ENCODE measurements at places on chromosomes 2 and 18.
A peak's percentile ranks its signal among the peaks of the same experiment; 100 is the strongest.

DNA sequence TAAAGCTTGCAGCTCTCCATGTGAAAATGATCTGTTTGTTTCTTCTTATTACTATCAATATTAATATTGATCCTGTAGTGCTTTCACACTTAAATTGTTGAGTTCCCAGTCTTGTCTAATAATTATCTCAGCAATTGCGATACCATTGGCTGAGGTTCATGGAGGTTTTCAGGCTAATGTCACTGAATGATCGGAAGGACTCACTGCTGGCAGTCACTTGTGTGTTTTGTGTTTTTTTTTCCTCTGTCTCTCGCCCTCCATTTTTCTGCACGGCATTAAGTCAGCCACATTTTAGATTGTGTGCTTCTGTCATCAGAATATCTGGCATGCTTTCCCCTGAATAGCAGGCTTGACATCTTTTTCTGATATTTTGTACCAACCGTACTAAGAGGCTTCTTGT, 43.7 kb downstream of the AGAP1 start:
- no peak for DNase-seq

DNA sequence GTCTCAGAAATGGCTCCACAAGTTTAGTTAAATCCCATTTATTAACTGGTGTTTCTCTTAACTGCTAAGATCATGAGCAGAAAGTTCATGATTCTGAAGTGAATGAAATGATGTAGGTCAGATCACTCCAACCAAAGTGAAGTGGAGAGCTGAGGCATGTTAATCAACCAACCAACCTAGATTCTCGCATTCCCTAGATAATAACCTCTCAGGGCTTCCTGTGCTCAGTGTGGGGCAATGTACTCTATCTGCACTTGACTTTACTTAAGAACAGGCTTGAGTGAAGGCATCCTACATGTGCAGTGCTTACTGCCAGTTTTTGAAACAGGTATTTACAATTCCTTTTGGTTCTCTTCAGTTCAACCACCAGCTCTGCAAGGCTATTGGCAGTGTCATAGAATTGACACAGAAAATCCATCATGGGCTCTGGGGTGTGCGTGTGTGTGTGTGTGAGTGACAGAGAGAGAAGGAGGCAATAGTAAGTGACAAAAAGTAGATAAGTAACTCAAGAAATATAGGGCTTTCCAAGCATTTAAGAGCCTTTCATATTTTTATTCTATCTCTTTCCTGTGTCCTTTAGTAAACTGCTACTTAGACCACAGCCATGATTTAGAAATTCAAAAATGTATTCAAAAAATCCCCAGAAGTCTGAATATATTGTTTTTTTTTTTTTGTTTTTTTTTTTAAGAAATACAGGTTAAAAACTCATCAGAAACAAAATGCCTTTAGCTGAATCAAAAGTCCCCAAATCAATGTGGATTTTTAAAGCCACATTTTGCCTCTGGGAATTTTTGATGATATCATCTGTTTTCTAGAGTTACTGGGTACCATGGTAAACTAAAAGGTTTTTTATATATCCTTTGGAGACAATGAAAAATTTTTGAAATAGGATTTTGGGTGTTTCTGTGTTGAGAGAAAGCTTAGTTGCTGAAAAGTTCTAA, 28.6 kb downstream of the DOCK10 start:
- DNase-seq = peak; percentile 39

DNA sequence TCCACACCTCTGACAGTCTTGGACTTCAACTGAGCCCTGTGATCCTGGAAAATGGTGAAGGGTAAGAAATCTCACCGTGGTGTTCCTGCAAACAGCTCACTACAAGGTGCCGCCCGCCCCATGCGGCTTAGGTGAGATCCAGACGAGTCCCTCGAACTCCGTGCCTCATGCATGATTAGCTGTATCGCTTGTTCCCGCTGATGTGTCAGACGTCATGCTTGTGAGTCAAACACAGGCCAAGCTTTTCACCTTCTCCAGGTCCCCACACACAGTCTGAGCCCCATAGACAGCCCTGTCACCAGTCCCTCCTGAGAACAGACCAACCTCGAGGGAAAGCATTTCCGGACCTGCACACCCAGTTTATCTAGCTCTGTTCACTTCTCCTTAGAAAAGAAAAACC, 740.5 kb downstream of the GALR1 start:
- no peak for DNase-seq

DNA sequence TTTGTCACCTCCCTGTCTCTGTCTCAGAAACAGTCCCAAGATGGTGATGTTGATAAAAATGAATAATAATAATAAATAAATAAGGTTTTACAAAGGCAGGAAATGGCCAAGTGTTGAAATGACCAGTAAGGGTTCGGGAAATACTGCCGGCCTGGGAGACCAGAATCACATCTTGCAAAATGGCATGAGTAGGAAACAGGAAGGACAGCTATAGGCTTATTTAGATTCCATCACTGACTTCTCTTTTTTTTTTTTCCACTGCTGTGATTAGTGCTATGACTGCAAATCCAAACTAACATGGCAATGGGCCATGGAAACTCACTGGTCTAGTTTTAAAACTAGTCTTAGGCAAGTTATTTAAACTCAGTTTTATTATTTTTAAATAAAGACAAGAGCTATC, 60.6 kb downstream of the SCN1A start:
- DNase-seq = no peak

GRCh38 chr2:79620679-79621078, 107.8 kb downstream of the CTNNA2 start:
- DNase-seq = no peak

GRCh38 chr2:12180031-12180430, 433.6 kb downstream of the LPIN1 start:
- DNase-seq = no peak

GRCh38 chr2:173076581-173077345, 1.1 kb downstream of the MAP3K20 start:
- DNase-seq = no peak

DNA sequence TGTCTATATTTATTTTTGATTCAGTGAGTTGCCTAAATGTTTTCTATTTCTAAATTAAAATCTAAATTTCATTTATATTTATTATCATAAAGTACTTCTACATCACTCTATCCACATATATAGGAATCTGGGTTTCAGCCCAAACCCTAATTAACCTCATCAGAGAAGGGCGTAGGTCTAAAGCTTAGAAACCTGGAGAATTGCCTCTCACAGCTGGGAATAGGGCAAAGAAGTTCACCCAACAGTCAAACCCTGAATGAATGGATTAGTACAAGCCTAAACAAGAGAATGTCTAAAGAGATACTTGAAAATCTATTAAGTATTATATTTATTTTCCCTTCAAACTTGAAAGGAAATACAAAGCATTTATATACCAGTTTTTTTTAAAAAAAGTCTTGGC, 26.2 kb downstream of the TFPI start:
- no peak for DNase-seq

GRCh38 chr2:172928756-172929155, 146.9 kb upstream of the MAP3K20 start:
- DNase-seq = no peak

DNA sequence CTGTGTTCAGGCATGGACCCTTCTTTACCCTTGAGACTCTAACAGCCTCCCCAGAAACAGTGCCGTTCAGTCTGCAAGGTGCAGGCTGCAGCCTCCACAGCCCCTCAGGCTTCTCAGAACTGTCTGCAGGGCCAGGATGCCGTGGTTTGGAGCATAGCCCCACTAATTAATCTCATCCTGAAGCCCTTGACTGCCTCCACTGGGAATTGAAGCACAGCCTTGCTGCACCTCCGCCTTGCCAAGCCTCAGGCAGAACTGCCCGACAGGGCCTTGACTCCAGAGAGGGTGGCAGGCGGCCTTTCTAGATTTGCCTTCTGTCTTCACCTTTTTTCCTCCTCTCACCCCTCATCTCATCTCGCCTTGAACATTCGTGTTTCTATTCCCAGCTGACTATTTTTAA, 119.8 kb downstream of the NRP2 start:
- no peak for DNase-seq

GRCh38 chr2:42079737-42080287, 32.0 kb downstream of the PKDCC start:
- DNase-seq = no peak

DNA sequence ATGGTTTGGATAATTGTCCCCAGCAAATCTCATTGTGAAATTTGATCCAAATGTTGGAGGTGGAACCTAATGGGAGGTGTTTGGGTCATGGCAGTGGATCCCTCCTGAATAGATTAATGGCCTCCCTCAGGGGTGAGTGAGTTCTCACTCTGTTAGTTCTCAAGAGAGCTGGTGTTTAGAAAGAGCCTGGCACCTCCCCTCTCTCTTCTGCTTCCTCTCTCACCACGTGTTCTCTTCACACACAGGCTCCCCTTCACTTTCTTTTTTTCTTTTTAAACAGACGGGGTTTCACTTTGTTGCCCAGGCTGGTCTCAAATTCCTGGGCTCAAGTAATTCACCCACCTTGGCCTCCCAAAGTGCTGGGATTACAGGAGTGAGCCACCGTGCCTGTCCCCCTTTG, 111.6 kb upstream of the LTBP1 start:
- DNase-seq = no peak

GRCh38 chr2:30201990-30202389, 29.3 kb upstream of the LBH start:
- no peak for DNase-seq

GRCh38 chr2:161381546-161381945, 34.6 kb upstream of the TBR1 start:
- DNase-seq = no peak

DNA sequence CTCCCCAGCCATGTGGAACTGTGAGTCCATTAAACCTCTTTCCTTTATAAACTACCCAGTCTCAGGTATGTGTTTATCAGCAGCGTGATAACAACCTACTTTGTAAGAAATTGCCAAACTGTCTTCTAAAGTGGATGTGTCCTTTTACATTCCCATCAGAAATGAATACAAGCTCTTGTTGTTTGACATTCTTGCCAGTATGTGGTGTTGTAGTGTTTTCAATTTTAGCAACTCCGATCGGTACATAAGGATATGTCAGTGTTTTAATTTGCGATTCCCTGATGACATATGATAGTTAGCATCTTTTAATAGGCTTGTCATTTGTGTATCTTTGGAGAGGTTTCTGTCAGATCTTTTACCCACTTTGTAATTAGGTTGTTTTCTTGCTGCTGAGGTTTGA, 1156.3 kb upstream of the CRIM1 start:
- DNase-seq = no peak

- DNase-seq = no peak
Measured at GRCh38 chr2:141582213-141582612, 548.6 kb downstream of the LRP1B start.

DNA sequence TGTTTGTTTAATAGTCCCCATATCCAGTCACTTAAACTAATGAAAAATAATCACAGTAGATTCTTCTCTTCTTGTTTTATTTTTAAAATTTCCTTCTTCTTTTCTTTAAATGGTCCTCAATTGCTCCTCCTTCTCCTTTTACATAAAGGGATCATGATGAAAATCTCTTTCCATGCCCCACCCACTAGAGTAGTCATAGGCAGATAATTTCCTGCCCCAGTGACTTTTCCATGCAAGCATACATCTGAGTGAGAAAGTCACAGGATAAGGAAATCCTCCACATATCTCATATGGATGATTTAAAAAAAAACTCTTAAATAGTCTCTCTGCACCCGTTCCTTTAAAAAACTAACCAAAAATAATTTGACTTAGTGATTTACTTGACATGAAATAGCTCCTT, 552.3 kb upstream of the SETBP1 start:
- DNase-seq = no peak

DNA sequence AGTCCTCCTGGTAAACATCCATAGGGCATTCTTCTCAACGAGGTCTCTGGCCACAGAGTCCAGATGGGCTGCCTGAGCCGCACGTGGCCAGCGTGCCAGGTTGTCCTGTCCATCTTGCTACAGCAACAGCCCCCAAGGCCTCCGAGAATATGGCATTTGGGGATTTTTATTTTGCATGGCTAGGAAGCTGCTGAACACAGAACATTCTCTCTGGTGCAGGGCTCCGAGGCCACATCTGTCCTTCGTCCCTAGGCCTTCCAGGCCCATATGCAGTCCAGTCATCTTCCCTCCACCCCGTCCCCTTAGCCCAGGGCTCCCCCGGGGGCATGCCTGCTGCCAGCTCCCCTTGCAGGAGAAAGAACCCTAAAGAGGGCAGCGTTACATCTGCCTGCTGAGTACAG, 2.3 kb downstream of the HDAC4 start:
- DNase-seq = no peak

GRCh38 chr18:56233595-56233994, 404.8 kb downstream of the TXNL1 start:
- no peak for DNase-seq

DNA sequence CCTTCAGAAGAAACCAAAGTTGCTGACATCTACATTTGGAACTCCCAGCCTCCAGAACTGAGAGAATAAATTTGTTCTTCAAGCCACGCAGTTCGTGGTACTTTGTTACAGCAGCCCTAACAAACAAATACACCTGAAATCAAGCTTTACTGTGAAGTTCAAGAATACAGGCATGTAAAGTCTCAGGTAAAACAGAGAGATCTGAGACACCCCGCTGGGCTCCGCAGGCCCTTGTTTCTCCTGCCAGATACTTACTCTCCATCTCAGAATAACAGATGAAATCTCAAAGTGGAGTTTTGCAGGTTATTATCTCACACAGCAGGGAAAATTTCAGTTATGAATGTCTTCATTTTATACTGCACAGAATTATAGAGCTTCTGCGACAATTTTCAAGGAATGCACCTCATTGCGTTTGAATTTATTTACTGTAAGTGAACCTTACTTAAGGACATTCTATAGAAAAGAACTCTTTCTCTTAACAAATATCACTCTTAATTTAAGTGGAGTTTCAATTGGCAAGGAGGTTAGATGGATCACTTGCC, 492.4 kb upstream of the LRATD1 start:
- DNase-seq = no peak

GRCh38 chr2:64859312-64860212, 129.6 kb upstream of the SLC1A4 start:
- DNase-seq = no peak

- DNase-seq = no peak
Measured at GRCh38 chr2:8254791-8255447, 426.9 kb upstream of the ID2 start.

- DNase-seq = no peak
Measured at GRCh38 chr18:30623401-30624065, 419.0 kb downstream of the DSC3 start.

- no peak for DNase-seq
Measured at GRCh38 chr2:172555272-172555521, 693 bp upstream of the PDK1 start.

GRCh38 chr2:98455494-98455976, 10.9 kb downstream of the INPP4A start:
- DNase-seq = peak; percentile 73

DNA sequence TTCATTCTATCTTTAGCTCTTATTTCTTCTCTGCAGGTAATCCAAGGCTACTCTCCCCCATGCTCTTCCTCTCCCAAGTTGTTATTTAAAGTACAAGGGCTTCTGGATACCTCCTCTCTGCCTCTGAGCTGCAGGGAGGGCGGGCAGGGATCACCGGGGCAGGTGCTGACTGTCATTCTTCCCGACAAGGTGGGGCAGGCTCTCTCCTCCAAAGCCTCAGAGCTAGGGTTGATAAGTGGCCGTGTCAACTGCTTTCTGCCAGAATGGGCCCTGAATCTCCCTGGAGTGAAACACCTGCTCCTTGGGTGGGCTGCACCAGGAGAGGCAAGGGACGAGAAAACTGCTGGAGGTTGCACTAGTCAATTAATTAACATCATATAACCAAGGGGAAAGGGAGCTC, 250.3 kb downstream of the SLC4A3 start:
- DNase-seq = no peak

All from CD4-positive, alpha-beta T cell treated with Interleukin-4 for 4 hours (primary cell).